ENCODE measurements at places on chromosomes 6 and 20.
A peak's percentile ranks its signal among the peaks of the same experiment; 100 is the strongest.

DNA sequence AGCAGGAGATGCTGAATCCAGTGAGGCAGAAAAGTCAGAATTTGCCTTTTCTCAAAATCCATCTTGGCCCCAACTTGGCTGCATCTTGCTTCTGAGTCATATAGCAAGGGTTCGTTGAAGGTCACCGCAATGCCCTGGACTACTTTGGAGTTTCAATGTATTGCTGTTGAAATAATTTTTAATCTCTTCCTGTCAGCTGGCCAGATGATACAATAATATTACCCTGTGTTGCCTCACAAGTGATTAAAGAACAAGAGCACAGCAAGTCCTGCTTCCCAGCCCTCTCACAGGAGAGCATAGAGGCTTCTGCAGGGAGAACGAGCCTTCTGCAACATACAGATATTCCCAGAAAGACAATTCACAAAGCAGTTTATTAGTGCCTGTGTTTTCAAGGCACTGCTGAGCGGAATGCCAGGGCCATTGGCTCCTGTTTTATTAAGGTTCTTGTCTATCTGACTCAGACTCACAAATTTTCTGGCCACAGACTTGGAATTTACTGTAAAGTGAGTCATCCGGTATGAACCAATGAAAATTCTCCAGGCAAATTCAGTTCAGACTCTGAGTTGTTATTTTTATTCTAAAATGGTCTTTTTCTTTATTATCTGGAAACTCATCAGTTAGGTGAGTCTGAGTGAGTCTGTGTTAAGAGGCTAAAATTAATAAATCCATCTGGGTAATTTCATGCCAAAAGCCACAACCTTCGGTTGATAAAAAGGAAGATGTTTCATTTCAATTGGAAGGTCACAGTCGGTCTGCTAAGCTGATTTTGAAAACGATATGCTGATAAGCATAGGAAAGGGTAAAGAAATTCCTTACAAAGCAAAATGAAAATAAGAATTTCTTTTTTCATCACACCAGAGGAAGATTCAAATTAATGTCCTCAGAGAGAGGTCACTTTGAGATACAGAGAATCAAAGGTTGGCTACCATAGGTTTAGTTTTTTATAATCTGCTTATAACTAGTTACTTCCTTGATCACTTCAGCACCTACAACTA lies 289.4 kb upstream of the STXBP5 start:
- H3K27ac ChIP-seq = no peak overlapping the region
- H3K27me3 ChIP-seq = no peaks in the 10 kb centered on the region
- H3K36me3 ChIP-seq = no peaks in the 10 kb centered on the region
- no peaks in the 10 kb centered on the region for H3K4me1 ChIP-seq
- no peak for DNase-seq

DNA sequence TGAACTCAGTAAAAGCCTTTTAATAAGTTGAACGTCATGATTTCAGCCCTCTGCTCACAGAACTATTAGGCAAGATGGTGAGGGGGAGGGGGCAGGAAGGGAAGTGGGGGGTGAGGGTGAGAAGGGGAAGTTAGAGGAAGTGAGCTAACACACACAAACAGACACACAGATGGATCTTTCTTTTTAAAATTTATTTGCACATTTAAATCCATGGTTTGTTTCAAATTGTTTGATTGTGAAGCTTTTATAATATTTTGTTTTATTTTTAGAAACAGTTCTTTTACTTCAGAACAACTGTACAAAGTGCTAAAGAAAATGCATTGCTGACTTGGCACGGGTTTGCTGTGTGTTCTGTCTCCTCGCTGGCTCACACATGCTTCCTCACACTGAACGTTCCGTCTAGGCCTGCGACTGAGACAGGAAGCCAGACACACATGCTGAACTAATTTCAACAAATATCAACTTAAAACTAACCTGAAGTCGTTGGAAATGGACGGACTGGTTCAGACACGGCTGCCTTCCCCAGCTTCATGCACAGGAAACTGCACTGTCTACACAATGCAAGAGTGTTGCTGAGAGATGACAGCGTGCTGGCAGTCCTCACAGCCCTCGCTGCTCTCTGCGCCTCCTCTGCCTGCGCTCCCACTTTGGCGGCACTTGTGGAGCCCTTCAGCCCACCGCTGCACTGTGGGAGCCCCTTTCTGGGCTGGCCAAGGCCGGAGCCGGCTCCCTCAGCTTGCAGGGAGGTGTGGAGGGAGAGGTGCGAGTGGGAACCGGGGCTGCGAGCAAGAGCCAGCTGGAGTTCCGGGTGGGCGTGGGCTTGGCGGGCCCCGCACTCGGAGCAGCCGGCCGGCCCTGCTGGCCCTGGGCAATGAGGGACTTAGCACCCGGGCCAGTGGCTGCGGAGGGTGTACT lies 8.1 kb upstream of the ZBP1 start:
- H3K27me3 ChIP-seq = no peaks in the 10 kb centered on the region
- H3K27ac ChIP-seq = peak overlapping the region; percentile 78
- H3K4me3 ChIP-seq = peak overlapping the region; percentile 12
- DNase-seq = peak; percentile 58
- no peaks in the 10 kb centered on the region for H3K36me3 ChIP-seq

GRCh38 chr6:13988049-13988738 lies 63.4 kb downstream of the RNF182 start:
- DNase-seq = no peak
- no peak overlapping the region for H3K4me3 ChIP-seq
- H3K36me3 ChIP-seq = no peaks in the 10 kb centered on the region
- H3K27me3 ChIP-seq = no peaks in the 10 kb centered on the region

DNA sequence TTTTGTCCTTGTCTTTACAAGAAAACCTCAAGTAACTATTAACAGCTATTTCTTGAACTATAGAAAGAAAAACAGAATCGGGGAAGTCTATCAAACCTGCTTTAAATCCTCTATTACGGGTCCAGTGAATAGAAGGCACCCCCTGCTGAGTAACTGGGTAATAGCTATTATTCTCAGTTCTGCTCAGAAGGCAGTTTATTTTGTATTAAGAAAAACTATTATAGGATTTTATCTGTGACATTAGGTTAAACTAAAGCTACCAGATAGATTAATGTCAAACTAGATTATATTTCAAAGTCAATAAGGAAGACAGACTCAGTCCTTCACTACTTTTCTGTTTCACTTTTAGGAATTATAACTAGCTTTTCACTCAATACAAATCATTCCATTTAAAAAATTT lies 93.7 kb downstream of the DST start:
- H3K27ac ChIP-seq = no peak overlapping the region
- no peak overlapping the region for H3K4me3 ChIP-seq
- DNase-seq = no peak
- H3K36me3 ChIP-seq = no peaks in the 10 kb centered on the region
- H3K27me3 ChIP-seq = no peaks in the 10 kb centered on the region
- H3K4me1 ChIP-seq = no peaks in the 10 kb centered on the region

- no peak overlapping the region for H3K27ac ChIP-seq
- no peaks in the 10 kb centered on the region for H3K4me1 ChIP-seq
- no peaks in the 10 kb centered on the region for H3K27me3 ChIP-seq
Observed at GRCh38 chr6:153045271-153045670, 42.8 kb upstream of the MTRF1L start.

- no peaks in the 10 kb centered on the region for H3K36me3 ChIP-seq
- H3K27me3 ChIP-seq = peaks cover 19% of the 10 kb centered on the region
- no peak overlapping the region for H3K4me3 ChIP-seq
- no peak for DNase-seq
Observed at GRCh38 chr6:127518191-127518709, 885 bp downstream of the MTCL3 start.
